ELR (cell line): ENCODE measurements at places on chromosomes 11 and 22.

- DNase-seq, result no peak
These were observed 27.2 kb downstream of the STIM1 start for GRCh38 chr11:3882655-3883054.

DNA sequence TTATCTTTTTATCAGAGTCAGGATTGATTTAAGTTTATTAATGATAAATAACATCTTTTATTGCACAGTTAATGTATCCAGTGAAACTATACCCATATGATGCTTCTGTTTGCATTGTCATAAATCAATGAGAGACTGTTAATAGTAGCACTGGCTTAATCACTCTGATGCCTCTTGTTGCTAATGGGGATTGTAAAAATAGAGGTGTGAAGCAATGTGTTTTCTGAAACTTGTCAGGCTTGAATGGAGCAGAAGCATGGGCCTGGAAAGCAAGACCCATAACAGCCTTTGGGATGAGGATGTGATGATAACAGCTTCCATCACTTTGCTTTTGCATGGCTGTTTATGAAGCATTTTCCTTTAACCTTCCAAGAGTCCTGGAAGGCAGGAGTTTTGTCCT is 319.7 kb downstream of the DDX10 start:
- no peak for DNase-seq

DNA sequence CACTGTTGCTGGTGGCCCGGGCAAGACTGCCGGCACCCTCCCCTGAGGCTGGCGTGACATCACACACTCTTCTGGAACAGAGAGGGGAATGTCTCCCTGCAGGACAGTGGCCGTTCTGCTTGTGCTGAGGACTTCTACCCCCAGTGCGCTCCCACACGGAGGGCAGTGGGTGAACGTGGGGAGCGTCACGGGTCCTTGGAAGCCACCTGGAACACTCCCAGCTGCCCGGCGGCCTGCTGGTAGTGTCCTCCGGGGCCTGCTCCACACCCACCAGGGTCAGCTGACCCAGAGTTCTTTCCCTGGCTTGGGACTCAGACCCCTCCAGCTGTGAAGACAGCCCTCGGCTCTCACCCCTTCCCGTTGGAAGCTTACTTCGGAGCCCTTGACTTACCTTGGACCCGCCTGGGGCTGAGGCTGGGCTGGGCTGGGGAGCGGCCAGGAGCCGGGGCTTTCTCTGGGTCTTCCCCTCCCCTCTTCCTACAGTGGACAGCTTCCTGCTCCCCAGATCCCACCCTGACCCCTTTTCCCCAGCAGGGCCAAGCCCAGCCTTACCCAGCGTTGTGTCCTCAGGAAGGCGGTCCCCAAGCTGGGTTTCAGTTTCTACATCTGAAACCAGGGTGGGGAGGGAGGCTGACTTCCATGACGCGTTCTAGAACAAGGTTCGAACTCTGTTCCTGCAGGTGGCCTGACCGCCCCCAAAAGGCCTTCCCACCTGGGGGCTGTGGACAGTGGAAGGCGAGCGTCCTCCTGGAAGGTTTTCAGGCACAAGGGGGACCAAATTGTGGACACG is 14.8 kb upstream of the GAL start:
- no peak for DNase-seq

GRCh38 chr11:104657083-104657482 is 241.2 kb downstream of the CASP12 start:
- no peak for DNase-seq

- DNase-seq, result no peak
These were observed 27.3 kb downstream of the MARK2 start for GRCh38 chr11:63866211-63866610.

- peak; percentile 55 for DNase-seq
These were observed 125.3 kb downstream of the MORC2 start for GRCh38 chr22:30843245-30843644.

GRCh38 chr11:21545699-21546098 is 647.2 kb upstream of the ANO5 start:
- DNase-seq, result no peak

GRCh38 chr11:46248289-46249102 is 29.0 kb upstream of the CREB3L1 start:
- DNase-seq, result peak; percentile 99

DNA sequence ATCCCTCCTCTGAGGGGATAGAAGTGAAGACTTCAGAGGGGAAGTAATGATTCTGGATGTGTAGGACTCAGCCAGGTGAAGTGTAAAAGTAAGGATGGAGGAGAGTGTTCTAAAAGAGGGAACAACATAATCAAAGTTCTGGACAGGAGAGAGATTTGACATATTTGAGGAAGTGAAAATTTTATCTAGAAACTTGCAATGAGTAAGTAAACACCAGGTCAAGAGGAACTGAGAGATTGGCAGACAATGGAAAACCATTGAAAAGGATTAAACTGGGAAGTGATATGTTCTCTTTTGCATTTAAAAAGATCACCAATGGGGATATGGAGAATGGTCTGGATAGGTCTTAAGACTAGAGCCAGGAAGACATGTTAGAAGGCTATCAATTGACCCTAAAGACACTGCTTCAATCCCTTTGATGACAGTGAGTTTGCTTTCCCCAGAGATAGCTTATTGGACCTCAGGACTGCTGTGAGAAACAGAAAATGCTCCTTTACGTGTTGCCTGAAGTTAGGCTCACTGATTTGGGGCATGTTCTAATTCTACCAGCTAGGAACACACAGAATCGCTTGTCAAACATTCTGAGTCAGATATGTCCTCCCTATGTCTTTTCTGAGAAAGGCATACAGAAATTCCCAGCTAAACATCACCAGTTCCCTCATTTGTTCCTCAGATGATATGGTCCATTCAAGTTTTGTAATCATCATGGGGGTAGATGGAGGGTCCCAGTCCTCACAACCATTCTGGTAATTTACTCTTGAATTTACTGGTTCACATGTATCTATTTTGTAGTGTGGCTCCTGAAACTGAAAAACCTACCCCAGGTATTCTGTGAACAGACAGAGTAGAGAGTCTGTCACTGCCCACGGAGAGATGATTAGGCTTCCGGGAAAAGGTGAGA is 144.9 kb downstream of the MAML2 start:
- DNase-seq, result no peak

DNA sequence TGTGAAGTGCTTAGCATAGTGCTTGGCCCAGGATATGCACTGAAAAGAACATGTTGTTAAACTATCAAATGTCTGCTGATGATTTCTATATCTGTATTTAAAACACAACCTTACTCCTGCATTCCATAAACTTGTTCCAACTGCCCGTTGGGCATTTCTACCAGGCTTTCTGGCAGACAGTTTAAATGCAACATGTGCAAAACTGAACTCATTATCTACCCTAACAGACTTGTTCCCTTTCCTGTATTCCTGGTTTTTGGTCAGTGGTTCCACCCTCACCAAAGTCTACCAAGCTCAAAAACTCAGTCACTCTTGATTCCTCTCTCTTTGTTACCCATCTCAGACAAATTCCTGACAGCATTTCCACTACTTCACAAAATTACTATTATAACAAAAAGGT is 6.5 kb upstream of the RAB38 start:
- no peak for DNase-seq

DNA sequence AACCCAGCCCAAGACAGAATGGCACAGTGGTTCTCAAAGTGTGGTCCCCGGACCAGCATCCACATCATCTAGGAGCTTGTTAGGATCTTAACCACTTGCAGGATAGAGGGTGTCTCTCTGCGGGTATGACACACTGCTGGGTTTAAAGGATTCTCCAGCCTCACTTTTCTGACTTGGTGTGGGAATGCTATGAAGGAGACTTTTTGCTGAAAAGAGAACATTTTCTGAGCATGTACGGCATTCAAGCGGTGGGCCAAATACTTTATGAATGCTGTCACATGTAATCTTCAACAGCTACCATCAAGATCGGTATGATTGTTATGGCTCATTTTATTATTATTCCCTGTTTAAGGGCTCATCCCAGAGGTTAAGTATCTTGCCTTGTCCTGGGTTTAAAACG is 1.8 kb upstream of the CD82 start:
- no peak for DNase-seq

GRCh38 chr11:35118906-35119305 is 20.1 kb upstream of the CD44 start:
- no peak for DNase-seq

- no peak for DNase-seq
These were observed 7.6 kb upstream of the LYVE1 start for GRCh38 chr11:10576035-10576398.

- no peak for DNase-seq
These were observed 186.6 kb downstream of the MAML2 start for GRCh38 chr11:96156379-96156722.

- peak; percentile 47 for DNase-seq
These were observed 24.6 kb upstream of the P2RY2 start for GRCh38 chr11:73193251-73194033.

GRCh38 chr11:22472306-22472705 is 134.1 kb downstream of the SLC17A6 start:
- no peak for DNase-seq

- no peak for DNase-seq
These were observed at the start of gene EHF for GRCh38 chr11:34620820-34621792. Gene EHF (plus strand): TSS chr11:34621093. CDS start chr11:34642631, 21,538 bp downstream.

- DNase-seq, result no peak
These were observed 16.8 kb upstream of the CABP7 start for GRCh38 chr22:29702931-29703501.

GRCh38 chr22:47304854-47305253 is 542.4 kb downstream of the TBC1D22A start:
- no peak for DNase-seq

DNA sequence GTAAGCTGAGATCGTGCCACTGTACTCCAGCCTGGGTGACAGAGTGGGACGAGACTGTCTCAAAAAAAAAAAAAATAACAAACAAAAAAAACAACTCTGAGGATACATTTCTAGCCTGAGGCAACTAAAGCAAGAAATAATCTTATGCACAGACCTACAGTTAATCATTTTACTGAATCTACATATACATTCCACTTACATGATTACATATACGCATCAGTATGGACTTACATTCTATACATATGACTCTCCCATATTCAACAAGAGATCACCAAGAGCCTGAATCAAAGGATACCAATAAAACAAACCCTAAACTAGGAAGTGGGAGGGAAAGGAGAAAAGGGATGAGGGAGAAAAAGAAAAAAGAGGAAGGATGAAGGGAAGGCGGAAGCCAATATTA is 1.1 kb downstream of the ALG8 start:
- peak; percentile 81 for DNase-seq

- peak; percentile 17 for DNase-seq
These were observed 34.7 kb downstream of the ALG9 start for GRCh38 chr11:111836721-111837120.

DNA sequence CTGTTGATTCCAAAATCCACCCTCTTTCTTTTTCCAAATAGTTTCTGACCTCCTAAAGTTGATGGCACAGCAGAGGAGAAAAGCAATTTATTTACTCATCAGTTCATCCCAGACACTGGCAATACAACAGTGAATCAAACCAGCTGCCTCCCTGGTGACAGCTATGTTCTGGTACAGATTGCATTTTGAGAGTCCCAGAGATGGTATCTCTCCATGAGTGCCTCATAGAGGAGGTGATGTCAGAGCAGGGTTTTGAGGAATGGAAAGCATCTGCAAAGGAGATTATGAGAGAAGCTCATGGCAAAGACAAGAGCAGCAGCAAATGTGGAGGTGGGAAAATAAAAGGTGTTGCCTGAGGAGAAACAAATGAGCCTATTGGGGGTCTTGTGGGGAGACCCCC is 377.2 kb downstream of the MN1 start:
- peak; percentile 19 for DNase-seq

GRCh38 chr11:63553759-63554158 is 9.4 kb downstream of the PLAAT2 start:
- peak; percentile 43 for DNase-seq

- DNase-seq, result no peak
These were observed 78.3 kb upstream of the LMO1 start for GRCh38 chr11:8341996-8342395.

DNA sequence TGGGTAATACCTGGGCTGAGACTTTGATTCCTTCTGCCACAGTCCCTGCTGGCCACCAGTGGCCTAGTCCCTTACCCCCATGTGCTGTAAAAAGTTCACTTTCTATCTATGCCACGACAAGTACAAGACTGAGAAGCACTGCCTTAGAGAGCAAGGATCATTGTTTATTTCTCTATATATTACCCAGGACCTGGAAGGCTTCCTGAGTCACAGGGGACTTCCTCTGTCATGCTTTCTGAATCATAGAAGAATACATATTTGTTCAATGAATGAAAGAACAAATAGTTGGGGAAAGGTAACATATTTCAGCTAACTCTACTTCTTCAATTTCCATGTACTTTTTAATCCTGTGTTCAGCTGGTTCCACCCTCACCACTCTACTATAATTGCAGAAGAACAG is 5.5 kb upstream of the SYT9 start:
- DNase-seq, result peak; percentile 78

GRCh38 chr11:47257517-47258316 is at the start of gene NR1H3:
Gene NR1H3 (plus strand): TSS chr11:47257996. CDS start chr11:47259217, 1,221 bp downstream.
- peak; percentile 72 for DNase-seq

GRCh38 chr11:34260072-34260575 is 97.7 kb downstream of the ABTB2 start:
- DNase-seq, result no peak

DNA sequence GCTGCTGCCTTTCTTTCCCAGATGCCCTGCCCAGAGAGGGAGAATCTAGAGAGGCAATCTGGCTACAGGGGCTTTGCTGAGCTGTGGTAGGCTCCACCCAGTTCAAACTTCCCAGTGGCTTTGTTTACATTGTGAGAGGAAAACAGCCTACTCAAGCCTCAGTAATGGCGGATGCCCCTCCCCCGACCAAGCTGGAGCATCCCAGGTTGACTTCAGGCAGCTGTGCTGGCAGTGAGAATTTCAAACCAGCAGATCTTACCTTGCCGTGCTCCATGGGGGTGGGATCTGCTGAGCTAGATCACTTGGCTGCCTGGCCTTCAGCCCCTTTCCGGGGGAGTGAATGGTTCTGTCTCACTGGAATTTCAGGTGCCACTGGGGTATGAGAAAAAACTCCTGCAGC is 12.2 kb downstream of the BDNF start:
- DNase-seq, result no peak

DNA sequence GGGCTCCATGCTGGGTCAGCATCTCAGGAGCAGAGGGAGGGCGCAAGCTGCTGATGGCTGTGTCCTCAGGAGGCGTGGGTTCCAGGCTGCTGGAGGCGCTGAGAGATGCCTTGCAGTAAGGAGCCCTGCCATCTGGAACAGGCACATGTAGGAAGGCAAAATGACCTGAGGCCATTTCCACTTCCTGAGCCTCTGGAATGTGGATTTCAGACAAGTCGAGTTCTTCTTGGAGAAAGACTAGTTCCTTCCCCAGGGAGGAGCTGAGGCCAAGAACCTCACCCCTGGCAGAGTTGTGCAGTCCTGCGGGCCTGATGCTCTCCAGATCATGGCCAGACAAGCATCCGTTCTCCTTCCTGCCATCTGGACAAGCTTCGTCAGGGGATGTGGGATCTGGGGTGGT is 19.3 kb downstream of the HPS4 start:
- DNase-seq, result peak; percentile 55
